Cerebellar nuclear complex (tissue), 1 donor: ENCODE measurements at places on chromosomes 1 and 21.

GRCh38 chr1:162674034-162674608 is 41.9 kb downstream of the DDR2 start:
- DNase-seq, result no peak

DNA sequence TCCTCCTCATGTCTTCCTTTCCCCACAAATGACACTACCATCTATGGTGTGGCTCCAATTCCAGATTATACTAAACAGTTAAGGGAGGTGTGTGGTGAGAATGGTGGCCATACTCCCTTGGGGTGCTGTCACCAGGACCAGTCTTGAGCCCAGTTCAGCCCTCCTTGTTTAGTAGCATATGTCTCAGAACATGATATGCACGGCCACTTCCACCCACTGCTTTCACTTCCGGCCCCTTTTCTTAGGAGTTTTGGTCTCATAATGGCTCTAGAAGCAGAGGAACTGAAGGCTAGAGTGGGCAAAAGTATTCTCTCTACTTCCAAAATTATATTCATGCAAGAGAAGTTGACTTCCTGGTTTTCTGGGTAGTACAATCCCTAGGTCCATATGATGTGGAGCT is 45.3 kb upstream of the CACNA1E start:
- DNase-seq, result no peak

DNA sequence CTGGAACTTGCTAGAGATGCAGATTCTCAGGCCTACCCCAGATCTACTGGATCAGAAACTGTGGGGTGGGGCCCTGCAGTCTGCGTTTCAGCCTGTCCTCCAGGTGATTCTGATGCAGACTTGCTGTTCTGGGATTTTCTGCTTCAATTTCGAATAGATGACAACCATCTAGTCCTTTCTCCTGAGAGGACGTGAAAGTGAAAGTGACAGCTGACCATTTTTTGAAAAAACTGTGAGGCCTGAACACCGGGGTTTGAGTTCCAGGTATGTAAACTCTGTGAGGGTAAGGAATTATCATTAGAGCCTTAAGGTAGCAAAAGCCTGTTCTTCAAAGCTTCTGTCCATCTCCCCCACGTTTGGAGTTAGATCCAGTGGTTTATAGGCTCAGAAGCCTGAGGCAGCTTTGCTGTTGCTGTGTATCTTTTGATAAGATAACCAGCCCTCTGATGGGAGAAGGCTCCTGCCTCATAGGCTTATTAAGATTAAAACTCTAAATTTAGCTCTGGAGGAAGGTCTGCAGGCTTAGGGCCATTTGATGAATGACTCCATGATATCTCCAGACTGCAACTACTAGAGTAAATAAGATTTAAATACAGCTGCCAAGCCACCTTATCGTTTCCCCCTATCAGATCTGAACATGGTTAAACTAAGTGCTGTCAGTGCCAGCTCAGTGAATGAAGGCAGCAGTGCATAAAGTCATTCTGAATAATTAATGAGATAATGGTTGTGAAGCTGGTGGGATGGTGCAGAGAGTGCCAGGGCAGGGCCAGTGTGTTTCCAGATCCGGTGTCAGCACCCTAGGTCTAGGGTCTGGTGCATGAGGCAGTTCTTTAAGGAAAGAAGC is 335.2 kb downstream of the HHAT start:
- DNase-seq, result no peak

GRCh38 chr1:91944087-91944486 is 5.1 kb upstream of the BRDT start:
- DNase-seq, result no peak

DNA sequence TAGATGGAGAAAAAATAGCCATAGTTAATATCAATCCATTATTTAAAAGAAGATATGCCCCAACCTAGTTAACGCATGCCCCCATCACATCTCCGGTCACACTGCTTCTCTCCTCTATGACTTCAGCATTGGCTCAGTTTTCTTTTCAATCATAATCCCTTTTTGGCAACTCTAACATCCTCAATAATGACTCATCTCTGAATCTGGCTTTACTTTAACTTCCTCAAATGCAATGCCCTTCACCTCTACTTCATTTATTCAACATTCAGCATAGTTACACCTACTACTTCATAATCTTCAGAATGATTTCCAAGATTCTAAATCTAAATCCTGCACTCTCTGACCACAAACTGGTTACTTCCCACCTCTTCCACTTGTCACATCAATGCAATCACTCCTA is 417.3 kb downstream of the USH2A start:
- no peak for DNase-seq

DNA sequence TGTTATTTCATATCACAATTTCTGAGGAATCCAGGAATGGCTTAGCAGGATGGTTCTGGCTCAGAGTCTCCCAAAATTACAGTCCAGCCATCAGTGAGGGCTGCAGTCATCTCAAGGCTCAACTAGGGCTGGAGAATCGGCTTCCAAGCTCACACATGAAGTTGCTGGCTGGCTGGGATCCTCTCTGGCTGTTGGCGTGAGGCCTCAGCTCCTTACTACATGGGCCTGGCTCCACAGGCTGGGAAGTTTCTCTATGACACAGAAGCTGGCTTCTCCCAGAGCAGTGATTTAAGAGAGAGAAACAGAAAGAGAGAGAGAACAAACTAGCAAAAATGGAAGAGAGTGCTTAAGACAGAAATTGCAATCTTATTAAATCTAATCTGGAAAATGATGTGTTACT is 38.8 kb upstream of the RGS8 start:
- DNase-seq, result no peak
